ENCODE measurements at places on chromosomes 12 and 14.
A peak's percentile ranks its signal among the peaks of the same experiment; 100 is the strongest.

- DNase-seq = no peak
Observed at GRCh38 chr12:120115692-120116440, 687 bp downstream of the RAB35 start.

GRCh38 chr14:104087981-104088850, 2.7 kb downstream of the ASPG start:
- no peak for DNase-seq

DNA sequence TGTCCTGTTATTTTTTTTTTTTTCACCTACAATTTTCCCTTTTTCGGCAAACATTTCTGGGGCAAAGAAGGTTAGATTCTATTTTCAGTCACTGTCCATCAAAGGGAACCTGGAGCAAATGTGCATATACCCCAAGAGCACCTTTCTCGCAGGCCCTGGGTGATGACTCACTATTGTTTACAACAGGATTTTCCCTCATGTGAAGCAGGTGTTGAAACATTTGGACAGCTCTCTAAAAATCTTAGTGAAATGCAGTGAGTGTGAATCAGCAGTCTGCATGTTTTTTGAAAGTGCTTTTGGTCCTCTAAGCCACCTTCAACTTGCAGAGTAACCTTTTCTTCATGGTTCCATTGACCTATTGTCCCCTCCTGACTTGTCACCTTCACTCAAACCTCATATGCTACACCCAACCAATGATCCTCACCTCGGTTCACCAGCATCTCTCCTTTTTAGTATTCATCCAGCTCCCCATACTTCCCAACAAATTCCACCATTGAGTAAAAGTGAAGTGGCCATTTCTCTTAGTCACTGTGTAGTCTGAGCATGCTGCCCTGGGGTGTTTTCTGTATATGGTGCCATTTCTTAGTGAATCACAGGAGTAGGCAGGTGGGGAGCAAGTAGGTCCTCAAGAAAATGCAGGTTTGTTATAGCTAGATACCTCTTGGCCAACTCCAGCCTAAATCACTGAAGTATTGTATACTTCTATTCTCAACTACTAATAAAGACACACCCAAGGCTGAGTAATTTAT, 260.2 kb downstream of the BMP4 start:
- DNase-seq = no peak

GRCh38 chr12:85350356-85350755, 70.3 kb downstream of the ALX1 start:
- DNase-seq = no peak

DNA sequence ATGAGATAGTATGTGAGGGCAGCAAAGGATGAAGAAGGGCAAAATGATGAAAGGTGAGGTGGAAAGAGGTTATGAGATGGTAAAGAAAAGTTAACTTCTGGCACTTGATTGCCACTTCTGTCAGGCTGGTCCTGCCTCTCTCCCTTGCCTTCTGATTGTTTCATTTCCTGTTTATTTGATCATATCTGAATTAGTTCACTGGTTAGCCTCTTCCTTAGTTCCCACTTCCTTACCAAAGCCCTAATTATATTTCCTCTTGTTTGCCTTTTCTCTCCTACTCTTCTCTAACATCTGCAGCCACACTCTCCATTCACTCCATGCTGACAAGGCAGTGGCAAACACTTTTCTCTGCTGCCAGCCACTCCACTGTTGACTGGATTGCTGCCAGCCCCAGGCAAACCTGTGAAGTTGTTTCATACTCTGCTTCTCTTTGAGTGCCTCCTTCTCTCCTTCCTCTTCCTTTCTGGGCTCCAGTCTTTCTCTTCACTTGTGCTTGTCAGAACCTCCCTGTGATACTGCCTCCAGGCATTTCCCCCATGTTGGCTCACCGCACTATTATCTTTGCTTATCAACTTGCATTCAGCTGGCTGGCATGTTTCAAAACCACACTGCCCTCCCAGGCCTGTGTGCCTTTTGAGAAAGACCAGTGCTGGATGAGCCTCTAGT, 8.1 kb downstream of the PNP start:
- DNase-seq = no peak

GRCh38 chr12:45966486-45966885, 23.9 kb downstream of the SCAF11 start:
- DNase-seq = no peak

- no peak for DNase-seq
Observed at GRCh38 chr12:61919686-61920085, 340.5 kb upstream of the USP15 start.

- DNase-seq = no peak
Observed at GRCh38 chr12:1481326-1481725, 113.1 kb downstream of the FBXL14 start.

DNA sequence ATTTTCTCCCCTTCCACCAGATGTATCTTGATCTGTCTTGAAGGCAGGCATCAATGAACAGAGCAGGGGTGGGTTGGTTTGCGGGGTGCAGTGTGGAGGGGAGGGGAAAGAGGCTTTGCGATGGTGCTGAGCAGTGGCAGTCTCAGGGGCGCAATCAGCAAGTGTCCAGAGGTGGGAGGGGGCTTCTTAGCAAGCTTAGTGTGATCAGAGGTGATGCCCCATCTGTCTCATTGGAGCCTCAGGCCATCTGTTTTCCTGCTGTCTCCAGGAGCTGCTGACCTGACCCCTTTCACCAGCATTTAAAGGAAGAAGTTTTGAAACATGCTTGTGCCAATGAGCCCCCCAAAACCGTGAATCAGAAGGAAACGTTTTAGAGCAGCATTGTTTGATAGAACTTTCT, 187.7 kb upstream of the LHX5 start:
- DNase-seq = no peak

DNA sequence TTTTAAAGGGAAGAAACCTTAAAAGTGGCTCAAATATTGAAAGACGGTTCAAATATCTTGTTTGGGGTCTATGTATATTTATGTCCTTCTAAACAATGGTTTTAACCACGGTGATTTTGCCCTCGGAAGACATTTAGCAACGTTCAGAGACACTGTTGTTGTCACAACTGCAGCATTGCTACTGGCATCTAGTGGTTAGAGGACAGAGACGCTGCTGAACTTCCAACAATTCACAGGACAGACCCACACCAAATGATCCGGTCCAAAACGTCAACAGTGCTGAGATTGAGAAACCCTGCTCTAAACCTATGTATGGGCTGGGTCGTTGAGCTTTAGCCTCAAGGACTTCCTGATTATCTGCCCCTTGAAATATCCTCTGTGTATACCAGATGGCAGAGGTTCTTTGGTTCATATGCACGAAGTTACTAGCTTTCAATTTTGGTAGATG, 1.7 kb downstream of the ANGEL1 start:
- DNase-seq = no peak

GRCh38 chr14:100440207-100440631, 117.1 kb downstream of the SLC25A47 start:
- DNase-seq = no peak

- DNase-seq = no peak
Observed at GRCh38 chr14:33611405-33612196, 339.3 kb downstream of the EGLN3 start.

DNA sequence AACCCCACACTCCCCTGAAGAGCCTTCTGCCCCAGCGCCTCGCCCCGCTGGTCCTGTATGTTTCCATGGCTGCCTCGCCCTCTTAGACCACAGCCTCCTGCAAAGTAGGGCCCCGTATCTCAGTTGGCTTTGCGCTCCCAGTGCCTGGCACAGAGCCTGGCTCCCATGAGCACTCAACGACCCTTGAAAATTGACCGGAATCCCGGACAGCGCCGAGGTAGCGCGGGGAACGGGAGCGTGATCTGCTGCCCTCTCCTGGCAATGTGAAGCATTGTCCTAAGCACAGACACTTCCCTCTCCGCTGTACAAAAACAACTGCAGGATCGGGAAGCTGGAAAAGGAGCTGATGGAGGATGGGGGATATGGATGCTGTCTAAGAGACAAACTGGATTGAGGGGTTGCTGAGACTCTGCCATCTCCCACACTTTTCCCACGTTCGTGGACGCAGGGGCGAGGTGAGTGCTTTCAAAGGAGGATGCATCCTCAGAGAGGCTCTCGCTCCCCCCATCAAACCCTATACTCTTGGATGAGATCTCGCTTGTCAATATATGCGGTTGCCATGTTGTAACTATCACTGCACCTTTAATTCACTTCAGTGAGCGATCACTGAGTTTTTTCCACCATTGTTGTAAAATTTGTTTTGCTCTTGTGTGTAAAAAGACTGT, 10.7 kb upstream of the FKBP4 start:
- DNase-seq = peak; percentile 22

GRCh38 chr14:72847721-72848120, 46.2 kb downstream of the DPF3 start:
- DNase-seq = no peak

DNA sequence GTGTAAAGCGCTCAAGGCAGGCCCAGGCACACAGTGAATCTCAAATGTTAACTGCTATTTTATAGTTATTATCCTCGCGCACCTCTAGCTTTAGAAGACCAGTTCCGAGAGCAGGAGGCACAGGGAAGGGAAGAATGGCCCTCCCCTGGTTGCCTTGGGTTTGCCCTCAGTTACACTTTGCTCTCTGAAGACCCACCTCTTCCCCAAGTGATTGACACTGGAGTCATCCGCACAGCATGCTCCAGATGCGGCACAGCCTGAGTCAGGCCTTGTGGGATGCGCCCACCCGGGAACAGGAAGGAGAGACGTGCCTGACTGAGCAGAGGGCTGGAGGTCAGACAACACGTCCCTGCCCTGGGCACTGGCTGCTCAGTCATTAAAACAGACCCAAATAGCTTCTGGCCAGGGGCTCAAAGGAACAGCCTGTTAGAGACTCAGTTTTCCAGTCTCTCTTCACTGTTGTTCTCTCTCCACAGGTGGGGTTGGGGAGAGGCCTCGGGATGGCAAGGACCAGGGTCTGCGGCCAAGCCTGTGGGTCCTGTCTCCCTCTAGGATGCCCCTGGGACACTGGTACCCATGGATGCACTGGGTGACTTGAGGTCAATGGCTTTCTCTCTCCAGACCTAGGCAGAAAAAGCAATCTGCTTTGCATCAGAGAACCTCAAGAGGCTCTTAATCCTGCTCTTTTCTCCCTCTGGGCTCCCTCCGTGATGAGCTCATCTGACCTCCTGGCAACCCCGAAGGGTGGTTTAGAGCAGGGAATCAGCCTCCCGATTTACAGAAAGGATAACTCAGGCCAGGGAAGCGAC, 13.6 kb upstream of the MLXIP start:
- no peak for DNase-seq

- DNase-seq = no peak
Observed at GRCh38 chr12:96986883-96987523, 79.9 kb downstream of the NEDD1 start.

DNA sequence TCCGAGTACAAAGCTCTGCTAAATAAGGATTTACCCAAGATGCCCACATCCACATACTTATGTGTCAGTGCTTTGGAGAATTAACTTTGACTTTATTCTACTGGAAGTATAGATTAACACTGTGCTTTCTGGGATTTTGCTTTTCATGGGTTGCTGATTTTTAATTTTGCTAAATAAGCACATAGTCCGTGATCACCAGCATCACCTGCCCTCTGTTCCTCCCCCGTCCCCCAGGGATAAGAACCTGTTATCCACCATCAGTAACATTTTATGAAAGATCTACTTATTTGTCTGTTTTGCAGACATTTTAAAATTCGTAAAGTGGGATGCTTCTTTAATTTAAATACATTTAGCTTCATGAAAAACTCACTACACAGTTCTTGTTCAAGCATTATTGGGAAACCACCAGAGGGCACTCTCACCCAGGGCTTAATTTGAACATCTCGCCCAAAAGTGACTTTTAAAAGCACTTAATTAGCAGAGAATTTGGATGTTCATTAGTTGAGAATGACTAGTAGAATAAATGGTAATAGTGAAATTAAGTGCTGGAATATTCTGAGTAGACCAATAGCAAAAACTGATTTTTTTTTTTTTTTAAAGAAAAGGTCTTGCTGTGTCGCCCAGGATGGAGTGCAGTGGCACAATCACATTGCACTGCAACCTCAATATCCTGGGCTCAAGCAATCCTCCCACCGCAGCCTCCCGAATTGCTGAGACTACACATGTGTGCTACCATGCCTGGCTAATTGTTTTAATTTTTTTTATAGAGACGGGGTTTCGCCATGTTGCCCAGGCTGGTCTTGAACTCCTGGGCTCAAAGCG, 35.7 kb downstream of the MRPL42 start:
- peak; percentile 63 for DNase-seq

- DNase-seq = no peak
Observed at GRCh38 chr14:68451696-68452373, 341.0 kb downstream of the ZFP36L1 start.

DNA sequence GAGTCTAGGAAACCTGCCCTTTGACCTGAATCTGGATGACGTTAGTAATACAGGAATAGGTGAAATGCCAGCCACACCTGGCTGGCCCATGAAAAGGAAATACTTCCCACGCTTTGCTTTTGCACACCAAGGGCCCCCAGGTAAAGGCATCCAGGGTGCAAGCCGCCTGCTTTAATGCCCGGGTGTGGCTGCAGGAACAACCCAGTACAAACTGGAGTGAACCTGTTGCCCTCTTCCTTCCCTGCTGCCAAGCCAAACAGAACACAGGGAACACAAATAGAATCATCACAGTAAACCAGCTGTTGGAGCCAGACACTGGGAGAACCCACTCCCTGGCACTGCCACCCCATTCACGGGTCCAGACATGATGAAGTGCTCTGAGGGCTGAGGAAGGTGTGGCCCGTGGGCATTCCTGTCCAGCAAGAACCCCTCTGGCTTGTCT, 24.2 kb upstream of the FOS start:
- DNase-seq = no peak

DNA sequence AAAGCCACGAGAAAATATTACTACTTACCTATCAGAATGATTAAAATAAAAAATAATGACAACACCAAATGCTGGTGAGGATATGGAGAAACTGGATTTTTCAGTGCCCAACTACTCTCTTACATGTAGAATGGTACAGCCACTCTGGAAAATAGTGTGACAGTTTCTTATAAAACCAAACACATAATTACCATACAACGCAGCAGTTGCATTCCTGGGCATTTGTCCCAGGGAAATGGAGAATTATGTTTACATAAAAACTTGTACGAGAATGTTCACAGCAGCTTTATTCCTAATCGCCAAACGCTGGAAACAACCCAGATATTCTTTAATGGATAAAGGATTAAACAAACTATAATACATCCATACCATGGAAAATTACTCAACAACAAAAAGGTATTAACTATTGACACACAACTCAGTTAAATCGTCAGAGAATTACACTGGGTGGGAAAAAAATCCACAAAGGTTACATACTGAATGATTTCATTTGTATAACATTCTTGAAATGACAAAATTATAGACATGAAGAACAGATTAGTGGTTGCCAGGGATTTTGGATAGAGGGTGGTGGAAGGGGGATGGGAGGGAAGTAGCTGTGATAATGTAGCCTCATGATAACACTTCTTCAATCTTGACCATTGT, 35.4 kb downstream of the TAOK3 start:
- no peak for DNase-seq

GRCh38 chr12:103401421-103401820, 94.3 kb downstream of the C12orf42 start:
- DNase-seq = no peak
